ENCODE measurements at places on chromosomes 6 and 20. TPM values are rescaled to one million over a fixed set of nuclear protein-coding genes. Genes with fewer than 3 reads are reported as not detected.
A peak's percentile ranks its signal among the peaks of the same experiment; 100 is the strongest.

DNA sequence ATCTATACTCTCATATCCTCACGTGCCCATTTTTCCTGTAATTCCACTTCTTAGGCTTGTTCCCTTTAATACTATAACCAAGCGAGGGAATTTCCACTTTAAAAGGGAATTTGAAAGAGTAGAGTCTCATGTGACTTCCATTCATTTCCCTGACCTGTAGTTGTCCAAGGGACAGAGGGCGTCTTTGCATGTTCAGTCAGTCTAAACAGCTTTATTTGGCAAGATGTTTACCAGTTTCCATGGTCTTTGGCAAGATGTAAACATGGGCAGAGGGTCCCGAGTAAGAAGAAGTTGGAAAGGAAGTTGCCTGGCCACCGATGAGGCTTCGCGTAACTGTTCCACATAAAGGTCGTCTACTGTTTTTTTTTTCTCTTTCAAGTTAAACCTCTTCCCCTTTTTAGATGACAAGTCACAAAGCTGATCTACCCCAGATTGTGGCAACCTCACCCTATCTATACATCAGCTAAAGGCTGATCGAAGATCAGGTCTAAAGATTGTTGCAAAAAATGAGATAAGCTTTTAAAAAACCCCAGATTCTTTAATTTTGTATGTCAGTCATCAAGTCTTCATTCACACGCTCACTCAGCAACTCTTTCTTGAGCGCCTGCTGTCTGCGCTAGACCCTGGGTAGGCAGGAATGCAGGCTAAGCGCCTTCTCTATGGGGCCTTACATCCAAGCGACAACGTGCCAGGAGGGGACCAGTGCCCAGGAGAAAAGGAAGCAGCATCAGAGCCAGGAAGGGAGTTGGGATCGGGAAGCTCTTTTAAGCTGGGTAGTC, 31.7 kb upstream of the CCR6 start:
- peak overlapping the region; percentile 34 for H3K27ac ChIP-seq
- no peaks in the 10 kb centered on the region for H3K36me3 ChIP-seq
- no peaks in the 10 kb centered on the region for H3K27me3 ChIP-seq
- no peak for DNase-seq
- no peak overlapping the region for H3K4me3 ChIP-seq

- H3K27me3 ChIP-seq: no peaks in the 10 kb centered on the region
- H3K4me3 ChIP-seq: no peak overlapping the region
- H3K36me3 ChIP-seq: no peaks in the 10 kb centered on the region
Measured at GRCh38 chr6:14232889-14233288, 115.3 kb downstream of the CD83 start.

DNA sequence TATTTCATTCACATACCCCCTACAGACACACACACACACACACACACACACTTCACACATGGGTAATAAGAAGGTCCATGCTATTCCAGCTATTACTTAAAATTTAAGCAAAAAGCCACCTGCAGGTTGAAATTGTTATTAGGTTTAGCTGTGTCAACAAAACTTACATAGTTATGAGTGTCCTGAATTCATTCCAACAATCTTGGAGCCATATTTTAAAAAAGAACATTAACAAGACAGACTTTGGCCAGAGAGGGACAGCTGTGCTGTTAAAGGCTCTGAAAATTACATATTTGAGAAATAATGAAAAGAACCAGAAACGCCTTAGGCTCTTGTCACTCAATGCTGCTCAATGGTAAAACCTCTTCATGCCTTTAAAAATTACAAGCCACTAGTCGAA, 455.3 kb downstream of the EPM2A start:
- no peaks in the 10 kb centered on the region for H3K36me3 ChIP-seq
- no peaks in the 10 kb centered on the region for H3K27me3 ChIP-seq
- H3K27ac ChIP-seq: no peak overlapping the region
- H3K4me3 ChIP-seq: no peak overlapping the region
- H3K4me1 ChIP-seq: no peaks in the 10 kb centered on the region

DNA sequence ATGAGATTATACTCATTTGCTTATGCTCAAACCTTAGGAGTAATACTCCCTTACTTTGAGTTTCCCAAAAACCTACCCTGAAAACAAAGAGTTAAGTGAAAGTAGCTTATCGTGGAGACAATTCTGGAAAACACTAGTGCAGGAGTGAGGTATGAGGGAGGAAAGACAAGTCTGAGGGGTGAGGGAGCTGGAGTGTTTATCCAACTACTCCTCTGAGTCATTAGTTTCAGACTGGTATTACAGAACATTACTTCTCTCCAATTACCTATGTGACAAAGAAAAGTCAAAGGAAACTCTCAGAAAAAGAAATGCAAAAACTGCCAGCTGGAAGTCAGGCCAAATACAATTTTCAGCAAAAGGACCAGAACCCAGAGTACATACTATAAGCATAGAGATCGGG, 171.1 kb upstream of the SPTLC3 start:
- no peaks in the 10 kb centered on the region for H3K36me3 ChIP-seq
- no peaks in the 10 kb centered on the region for H3K27me3 ChIP-seq
- no peak overlapping the region for H3K4me3 ChIP-seq
- no peaks in the 10 kb centered on the region for H3K4me1 ChIP-seq
- no peak overlapping the region for H3K27ac ChIP-seq
- DNase-seq: no peak

- DNase-seq: no peak
- H3K4me3 ChIP-seq: no peak overlapping the region
- no peaks in the 10 kb centered on the region for H3K36me3 ChIP-seq
- no peaks in the 10 kb centered on the region for H3K4me1 ChIP-seq
- no peak overlapping the region for H3K27ac ChIP-seq
Measured at GRCh38 chr6:154962753-154963152, 32.4 kb upstream of the TIAM2 start.

DNA sequence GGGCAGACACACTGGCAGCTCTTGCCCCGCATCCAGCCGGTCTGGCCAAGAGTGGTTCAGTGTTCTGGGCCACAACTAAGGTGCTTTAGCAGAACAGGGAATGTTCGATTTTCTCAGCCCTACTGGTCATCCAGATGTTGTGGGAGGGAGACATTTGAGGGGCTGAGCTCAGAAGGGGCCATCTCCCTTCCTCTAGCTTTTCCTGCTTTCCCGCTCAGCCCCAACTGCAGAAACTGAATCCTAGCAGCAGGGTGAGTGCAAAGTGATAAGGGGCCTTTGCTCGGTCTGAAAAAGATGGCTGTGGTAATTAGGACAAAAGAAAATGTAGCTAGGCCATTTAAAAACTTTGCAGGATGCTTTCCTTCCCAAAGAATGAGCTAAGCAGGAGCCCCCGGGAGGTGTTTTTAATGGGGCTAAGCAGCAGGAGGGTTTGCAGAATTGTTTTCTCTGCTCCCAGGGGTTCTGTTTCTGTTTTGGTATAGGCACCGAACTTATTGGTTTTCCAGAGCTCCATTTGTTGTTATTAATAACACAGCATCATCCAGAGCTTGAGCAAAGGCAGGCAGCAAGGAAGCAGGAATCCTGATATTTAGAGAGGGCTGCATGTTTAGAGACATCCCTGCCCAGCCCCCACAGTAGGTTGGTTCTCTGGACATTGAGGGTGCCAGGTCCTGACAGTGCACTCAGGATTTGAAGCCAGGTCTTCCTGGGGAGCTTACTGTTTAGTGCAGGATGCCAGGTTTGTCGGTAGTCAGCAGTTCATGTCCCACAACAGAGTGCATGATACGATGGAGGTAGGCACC, 210.9 kb downstream of the SLC24A3 start:
- H3K27ac ChIP-seq: no peak overlapping the region
- peaks cover 10% of the 10 kb centered on the region for H3K4me1 ChIP-seq
- no peak overlapping the region for H3K4me3 ChIP-seq
- no peaks in the 10 kb centered on the region for H3K27me3 ChIP-seq

- DNase-seq: no peak
- H3K4me3 ChIP-seq: no peak overlapping the region
- H3K27ac ChIP-seq: no peak overlapping the region
- H3K36me3 ChIP-seq: no peaks in the 10 kb centered on the region
- no peaks in the 10 kb centered on the region for H3K27me3 ChIP-seq
- peaks cover 7% of the 10 kb centered on the region for H3K4me1 ChIP-seq
Measured at GRCh38 chr6:133544419-133544818, 303.3 kb downstream of the EYA4 start.

DNA sequence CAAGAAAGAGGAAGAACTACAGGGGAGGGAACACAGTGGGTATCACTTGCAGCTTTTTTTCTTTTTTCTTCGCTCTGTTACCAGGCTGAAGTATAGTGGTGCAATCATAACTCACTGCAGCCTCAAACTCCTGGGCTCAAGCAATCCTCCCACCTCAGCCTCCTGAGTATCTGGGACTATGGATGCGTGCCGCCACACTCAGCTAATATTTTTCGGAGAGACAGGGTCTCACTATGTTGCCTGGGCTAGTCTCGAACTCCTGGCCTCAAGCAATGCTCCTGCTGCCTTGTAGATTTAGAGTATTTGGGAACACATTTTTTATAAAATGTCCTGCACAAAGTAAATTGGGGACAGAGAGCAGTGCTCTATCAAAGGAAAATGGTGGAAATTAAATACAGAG, 28.3 kb downstream of the PARD6B start:
- H3K36me3 ChIP-seq: no peaks in the 10 kb centered on the region
- no peaks in the 10 kb centered on the region for H3K27me3 ChIP-seq
- no peak for DNase-seq
- no peak overlapping the region for H3K27ac ChIP-seq

GRCh38 chr6:40706178-40706577, 119.0 kb upstream of the LRFN2 start:
- no peak for DNase-seq
- peaks cover 12% of the 10 kb centered on the region for H3K27me3 ChIP-seq
- H3K4me3 ChIP-seq: no peak overlapping the region

DNA sequence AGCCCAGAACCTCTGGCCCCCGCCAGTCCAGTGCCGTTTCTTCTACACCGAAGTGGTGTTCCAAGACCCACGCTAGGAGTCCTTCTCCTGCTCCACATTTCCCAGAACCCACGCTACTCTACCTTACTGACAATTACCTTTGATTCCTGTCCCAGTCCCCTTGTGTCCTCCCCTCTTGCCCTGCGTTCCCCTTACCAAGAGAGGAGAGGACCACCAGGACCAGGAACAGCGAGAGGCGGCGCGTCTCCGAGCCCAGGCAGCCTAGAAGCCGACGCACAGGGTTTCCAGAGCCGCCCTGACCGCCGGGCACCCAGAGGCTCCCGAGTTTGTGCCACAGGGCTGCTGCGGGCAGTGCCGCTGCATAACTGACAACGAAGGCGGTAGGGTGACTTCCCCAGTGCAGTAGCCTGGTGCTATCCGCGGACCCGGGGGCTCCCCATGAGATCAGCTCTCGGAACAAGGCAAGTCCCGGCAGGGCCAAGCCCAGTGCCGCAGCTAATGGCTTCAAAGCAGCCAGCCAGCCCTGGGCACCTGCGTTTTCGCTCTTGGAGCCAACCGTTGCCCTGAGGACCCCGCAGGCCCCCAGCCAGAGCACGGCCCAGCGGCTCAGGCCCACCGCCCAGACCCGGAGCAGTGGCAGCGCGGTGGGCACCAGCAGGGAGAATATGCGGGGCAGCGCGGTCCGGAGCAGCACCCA, 512 bp downstream of the TAP1 start:
- DNase-seq: peak; percentile 76
- peak overlapping the region; percentile 97 for H3K27ac ChIP-seq
- peak overlapping the region; percentile 93 for H3K4me3 ChIP-seq
- H3K36me3 ChIP-seq: peaks cover 59% of the 10 kb centered on the region
- peaks cover 52% of the 10 kb centered on the region for H3K4me1 ChIP-seq

- DNase-seq: no peak
- H3K36me3 ChIP-seq: no peaks in the 10 kb centered on the region
- peaks cover 83% of the 10 kb centered on the region for H3K4me1 ChIP-seq
- no peak overlapping the region for H3K27ac ChIP-seq
Measured at GRCh38 chr20:19913927-19914614, 103.1 kb upstream of the NAA20 start.

DNA sequence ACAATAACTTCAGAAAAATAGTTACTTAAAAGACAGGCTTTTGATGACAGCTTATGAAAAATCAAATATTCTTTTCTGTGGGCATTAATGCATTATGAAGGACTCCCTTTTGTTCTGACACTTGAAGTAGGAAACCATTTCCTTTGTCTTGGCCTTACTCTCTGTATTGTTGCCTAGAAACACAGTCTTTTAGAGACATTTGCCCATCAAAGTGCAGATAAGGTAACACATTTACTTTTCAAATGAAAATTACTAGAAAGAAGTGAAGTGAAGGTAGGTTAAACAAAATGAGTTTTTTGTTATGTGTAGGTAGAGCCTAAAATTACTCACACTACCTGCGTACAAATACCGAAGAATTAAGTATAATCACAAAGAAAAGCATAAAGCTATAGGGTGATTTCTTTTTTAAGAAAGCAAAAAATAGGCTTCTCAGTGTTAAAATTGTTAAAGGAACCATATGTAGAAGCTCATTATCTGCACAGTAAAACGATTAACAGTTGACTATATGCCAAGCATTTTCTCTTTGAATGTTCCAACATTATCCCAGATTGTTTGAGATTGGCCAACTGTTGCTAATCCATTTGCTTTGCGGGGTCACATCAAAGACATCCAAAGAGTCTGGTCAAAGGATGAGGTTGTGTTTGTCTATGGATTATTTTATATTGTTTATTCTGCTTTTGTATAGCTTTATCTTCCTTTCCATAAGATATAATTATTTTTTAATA, 542.0 kb upstream of the RNF217 start:
- no peaks in the 10 kb centered on the region for H3K27me3 ChIP-seq
- no peaks in the 10 kb centered on the region for H3K36me3 ChIP-seq
- H3K4me3 ChIP-seq: no peak overlapping the region
- no peak overlapping the region for H3K27ac ChIP-seq
- no peak for DNase-seq
- H3K4me1 ChIP-seq: no peaks in the 10 kb centered on the region

Gene RIPPLY2
- total RNA-seq: not detected

Gene CDH4
- total RNA-seq: 0.06 TPM

Gene AGER
- total RNA-seq: 882 TPM

Gene SAMD5
- 8.7 TPM for total RNA-seq
